Left cardiac atrium (tissue), 4 donors: ENCODE measurements at places on chromosomes 3 and 15.

DNA sequence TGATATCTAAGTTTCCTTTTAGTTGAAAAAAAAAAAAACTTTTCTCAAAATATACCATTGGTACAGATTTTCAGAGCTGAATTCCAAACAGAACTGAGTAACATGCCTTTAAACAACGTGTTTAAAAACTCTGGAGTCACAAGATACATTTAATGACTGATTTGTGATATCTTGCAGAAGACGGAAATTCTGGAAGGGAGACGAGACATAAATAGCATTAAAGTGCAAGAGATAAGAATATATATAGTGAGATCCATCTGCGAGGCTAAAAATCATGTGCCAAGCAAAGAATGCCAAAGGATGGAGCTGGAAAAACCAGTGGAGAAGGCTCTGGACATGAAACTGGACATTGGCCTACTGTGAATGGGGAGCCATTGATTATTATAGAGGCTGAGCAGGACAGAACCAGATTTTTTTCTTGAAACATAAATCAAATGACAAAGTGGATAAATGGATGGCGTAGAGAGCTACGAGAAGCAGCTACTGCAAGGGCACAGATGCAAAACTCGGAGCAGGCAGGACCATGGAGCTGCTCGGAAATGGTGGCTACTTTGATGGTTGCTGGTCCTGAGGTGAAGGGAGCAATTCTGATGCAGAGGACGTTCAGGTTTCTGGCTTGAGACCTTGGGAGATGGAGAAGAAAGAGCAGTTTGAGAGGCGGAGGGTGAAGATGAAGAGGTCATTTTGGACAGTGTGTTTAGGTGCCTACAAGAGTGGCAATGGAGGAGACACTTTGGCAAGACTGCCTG is 88.8 kb downstream of the CPN2 start:
- no peak for DNase-seq

- no peak for DNase-seq
Measured at GRCh38 chr15:65338823-65339222, 34.3 kb downstream of the RNU5B-1 start.

GRCh38 chr3:39385456-39386090 is 2.4 kb downstream of the SLC25A38 start:
- no peak for DNase-seq

GRCh38 chr15:83318861-83319415 is 34.5 kb upstream of the BNC1 start:
- DNase-seq = no peak

DNA sequence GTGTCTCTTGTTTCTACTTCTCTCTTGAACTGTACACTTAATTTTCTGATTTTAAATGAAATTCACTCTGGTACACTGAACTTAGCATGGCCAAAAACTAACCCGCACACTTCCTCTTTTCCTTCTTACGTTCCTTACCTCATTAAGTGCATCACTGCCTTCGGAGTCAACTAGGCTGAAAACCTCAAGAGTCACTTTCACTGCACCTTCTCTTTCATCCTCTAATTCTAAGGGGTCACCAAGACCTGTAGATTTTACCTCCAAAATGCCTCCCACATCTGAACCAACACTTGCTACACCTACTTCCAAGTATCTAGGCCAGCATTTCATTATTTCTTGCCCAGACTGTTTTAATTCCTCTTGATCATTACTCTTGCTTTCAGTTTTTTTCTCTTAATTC is 6.6 kb downstream of the CBLB start:
- no peak for DNase-seq

DNA sequence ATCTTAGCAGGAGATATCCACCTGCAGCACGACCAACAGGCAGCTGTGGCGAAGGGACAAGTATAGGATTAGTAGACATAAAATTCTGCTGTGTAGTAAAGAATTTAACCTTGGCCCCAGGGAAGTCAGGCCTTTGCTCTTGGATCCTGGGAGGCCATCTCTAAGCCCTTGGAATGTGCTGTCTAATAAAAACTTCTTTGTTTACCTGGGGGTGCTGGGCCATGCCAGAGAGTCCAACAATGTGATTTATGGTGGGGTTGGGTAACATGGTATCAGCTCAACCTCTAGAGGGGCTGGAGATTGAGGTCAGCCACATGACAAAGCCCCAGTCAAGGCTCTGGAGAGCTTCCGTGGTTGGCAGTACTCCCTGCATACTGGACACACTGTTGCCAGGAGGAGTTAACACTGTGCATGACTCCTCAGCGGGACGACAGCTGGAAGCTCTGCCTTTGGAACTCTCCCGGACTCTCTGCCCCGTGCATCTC is 52.4 kb downstream of the HEG1 start:
- DNase-seq = peak; percentile 69

GRCh38 chr15:48984021-48984710 is 20.4 kb upstream of the SHC4 start:
- no peak for DNase-seq

GRCh38 chr3:179671747-179672242 is 19.0 kb downstream of the USP13 start:
- peak; percentile 29 for DNase-seq

- no peak for DNase-seq
Measured at GRCh38 chr3:156615592-156616173, 58.7 kb upstream of the TIPARP start.

DNA sequence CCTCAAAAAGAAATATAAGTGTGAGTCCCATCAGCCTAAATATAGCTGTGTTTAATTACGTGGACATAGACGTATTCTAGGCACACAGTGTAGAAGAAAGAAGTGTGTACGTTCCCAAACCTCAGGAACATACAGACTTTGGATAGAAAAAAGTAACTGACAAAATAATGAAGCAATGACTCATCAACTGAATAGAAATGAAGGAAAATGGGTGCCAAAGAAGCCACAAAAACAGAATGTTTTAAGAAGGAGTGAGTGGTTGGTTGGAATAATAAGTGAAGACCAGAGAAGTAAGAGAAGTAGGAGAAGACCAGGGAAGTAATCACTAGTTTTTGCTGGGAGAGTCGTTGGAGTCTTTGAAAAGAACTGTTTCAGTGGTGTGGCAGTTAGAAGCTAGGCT is 518.1 kb downstream of the ROBO1 start:
- DNase-seq = no peak

DNA sequence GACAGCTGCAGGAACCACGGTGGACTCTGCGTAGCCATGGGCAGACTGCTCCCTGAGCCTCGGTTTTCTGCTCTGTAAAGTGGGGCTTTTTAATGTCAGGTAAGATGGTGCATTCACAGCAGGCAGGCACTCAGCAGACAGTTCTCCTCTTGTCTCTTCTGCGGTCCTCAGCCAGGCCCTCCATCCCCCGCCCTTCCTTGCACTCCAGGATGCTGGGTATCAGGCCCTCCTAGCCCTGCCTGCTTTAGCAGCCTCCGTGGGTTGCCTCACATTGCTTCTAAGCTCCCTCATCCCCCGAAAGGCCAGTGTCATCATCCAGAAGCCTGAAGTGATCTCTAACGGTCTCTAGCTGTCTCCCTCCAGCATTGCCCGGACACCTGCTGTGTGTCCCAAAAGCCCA is 115.7 kb downstream of the WNT7A start:
- DNase-seq = no peak

DNA sequence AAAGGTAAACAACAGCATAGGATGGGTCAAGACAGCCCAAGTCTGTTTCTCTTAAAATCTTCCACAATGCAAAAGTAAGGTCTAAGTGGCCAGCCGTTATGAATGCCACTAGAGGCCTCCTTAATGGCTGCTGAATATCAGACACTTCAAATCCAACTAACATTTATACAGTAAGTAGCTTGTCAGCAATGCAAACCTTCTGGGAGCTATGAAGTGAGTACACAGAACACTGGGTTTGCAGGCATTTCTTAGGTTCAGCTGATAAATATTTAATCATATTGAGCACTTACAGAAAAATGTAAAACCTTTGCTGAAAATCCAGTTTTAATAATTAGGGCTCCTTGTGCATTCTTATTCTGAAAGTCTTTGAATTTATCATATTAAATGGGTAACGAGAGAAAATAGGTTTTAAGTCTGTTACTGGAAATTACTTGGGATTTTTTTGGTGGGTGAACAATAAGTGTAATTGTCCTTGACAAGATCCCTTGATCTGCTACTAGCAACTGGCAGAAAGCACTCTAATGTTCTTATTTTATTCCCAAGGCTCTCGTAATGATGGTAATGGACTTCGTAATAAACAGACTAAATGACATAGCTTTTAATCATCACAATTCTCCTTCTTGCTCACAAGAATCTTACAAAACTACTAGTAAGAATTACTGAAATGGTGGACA is 141.7 kb upstream of the GPR149 start:
- DNase-seq = no peak

- no peak for DNase-seq
Measured at GRCh38 chr3:156135921-156136638, 15.7 kb downstream of the KCNAB1 start.

DNA sequence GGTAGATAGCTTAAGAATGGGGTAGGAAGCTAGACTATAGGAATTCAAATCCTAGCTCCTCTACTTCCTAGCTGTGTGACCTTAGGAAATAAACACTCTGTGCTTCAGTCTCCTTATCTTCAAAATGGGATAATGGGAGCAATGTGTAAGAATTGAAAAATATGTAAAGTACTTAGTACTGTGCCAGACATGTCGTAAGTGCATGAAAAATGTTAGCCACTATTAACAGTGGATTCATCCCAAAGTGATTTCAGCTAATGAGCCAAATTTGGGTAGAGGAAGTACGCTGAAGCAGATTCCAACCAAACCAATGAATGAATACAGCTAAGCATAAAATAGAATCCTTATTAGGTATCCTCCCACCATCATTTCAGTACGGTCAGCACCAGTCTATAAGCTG is 192.1 kb downstream of the RORA start:
- no peak for DNase-seq

DNA sequence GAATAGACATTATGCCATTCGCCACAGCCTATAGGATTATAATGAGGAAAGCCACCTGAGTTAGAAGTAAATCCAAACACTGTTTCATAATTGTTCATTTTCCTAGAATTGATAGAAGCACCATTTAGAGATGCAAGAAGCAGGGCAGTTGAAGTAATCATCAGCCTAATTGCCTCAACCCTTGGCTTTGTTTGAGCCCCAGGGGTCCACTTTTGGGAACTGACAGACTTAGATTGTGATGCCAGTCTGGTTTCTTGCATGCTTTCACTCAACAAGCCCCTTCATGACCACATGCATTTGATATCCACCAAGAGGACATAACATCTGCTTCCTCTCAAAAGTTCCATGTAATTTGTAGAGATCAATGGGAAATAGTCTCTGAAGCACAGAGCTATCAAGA is 97.2 kb upstream of the COL8A1 start:
- DNase-seq = no peak

GRCh38 chr15:59721411-59721810 is 32.3 kb upstream of the BNIP2 start:
- no peak for DNase-seq

DNA sequence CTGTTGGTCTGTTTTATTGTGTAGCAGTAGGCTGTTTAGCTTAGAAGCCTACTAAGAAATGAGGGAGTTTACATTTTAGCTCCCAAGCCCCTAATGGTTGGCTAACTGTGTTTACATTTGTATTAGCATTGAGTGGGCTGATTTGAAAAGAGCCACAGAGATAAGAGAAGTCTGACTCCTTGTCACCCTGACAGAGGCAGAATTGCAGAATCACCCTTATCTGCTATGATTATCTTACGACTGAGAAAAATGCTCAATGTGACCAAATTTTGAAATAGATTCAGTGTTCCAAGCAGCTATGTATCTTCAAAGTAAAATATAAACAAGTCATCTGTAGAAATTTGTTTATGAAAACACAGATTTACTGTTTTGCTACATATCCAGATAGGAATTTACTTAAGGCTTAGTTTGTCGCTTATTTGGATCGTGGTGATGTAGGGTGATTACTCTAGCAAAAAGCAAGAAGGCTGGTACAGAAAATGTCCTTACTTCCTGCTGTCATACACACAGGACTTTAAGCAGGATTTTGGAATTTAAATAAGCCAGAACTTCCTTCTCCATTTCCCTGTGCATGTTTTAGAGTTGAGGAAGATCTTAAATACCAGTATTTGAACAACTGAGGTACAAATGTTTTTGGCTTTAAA is 19.0 kb downstream of the SEMA6D start:
- no peak for DNase-seq

- DNase-seq = no peak
Measured at GRCh38 chr3:10145685-10146084, 4.1 kb downstream of the VHL start.

DNA sequence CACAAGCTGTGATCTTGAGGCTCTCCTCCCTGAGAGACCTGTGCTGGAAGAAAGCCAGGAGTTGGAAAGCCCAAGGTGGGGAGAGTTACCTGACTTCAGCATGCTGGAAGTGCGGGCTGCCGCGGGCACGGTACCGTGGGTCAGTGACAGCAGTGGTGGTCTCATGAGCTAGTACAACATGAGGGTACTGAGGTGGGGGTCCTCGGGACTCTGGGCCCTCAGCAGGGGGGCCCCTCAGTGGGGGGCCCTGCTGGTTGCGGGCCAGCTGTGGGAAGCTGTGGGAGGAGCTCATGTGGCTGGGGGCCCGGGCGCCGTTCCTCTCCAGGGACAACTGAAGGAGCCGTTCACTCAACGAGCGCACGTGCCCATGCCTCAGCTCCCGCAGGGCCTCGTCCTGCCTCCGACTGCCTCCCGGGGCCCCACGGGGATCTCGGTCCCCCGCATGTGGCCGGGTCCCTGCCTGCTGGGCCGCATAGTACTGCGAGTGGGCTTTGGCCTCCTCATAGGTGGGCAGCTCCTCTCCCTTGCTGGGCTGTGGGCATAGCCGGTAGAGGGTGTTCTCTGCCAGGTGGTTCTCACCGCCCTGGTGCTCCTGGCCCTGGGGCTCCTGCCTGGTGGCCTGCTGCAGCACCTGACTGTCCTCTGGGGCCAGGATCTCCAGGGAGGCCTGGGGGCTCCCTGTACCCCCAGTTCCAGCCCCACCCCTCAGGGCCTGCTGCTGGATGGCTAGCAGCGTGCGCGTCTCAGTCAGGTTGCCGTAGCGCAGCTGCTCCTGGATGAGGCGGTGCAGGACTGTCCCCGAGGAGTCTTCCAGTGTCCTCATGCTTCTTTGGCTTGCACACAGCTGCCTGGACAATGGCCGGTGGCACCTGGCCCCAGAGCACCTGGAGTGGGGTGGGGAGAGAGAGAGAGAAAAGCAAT is 3.4 kb downstream of the AMOTL2 start:
- no peak for DNase-seq

GRCh38 chr15:93649691-93650235 is 560.8 kb upstream of the RGMA start:
- no peak for DNase-seq

GRCh38 chr3:73626106-73626505 is 1.4 kb upstream of the PDZRN3 start:
- no peak for DNase-seq

GRCh38 chr15:90248789-90249202 is 560 bp upstream of the TTLL13 start:
- DNase-seq = no peak

DNA sequence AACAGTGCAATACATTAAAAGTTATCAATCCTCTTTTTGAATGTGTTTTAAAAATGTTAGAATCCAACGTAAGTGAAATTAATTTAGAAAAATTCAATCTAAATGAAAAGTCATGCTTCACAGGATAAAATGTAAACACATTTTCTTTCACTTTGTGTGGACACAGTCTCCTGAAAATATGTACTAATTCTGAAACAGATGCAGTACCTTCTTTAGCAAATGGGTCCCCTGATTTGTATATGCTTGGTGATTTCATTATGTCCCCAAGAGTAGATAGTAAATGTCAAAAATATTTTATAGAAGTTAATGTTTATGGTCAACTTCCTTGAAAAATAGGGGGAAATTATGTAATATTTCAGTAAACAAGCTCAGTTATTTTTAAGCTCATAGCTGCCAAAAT is 28.9 kb downstream of the FOXP1 start:
- DNase-seq = no peak
